PC-9 (cell line): ENCODE measurements at places on chromosomes 4 and X. TPM values are rescaled to one million over a fixed set of nuclear protein-coding genes. Genes with fewer than 3 reads are reported as not detected.

GRCh38 chrX:153668423-153669173 is 5.0 kb downstream of the PNCK start:
- no peak for DNase-seq

- DNase-seq = no peak
These were observed 24.4 kb downstream of the LRRC66 start for GRCh38 chr4:51995647-51996220.

DNA sequence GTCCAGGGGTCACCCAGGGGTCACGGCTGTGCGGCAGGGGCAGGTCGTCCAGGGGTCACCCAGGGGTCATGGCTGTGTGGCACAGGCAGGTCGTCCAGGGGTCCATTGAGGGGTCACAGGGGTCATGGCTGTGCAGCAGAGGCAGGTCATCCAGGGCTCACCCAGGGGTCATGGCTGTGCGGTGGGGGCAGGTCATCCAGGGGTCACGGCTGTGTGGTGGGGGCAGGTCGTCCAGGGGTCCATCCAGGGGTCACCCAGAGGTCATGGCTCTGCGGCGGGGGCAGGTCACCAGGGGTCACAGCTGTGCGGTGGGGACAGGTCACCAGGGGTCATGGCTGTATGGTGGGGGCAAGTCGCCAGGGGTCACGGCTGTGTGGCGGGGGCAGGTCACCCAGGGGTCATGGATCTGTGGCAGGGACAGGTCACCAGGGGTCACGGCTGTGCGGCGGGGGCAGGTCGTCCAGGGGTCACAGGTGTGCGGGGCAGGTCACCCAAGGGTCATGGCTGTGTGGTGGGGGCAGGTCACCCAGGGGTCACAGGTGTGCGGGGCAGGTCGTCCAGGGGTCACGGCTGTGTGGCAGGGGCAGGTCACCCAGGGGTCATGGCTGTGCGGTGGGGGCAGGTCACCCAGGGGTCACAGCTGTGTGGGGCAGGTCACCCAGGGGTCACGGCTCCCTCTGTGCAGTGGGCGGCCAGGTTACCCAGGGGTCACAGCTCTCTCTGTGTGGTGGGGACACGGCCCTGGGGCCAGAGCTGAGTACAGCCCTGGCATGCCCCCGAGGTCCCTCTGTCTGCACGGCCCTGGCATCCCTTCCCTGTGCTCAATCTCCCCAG is 16.0 kb downstream of the ATP5ME start:
- DNase-seq = no peak

The F8 gene
- total RNA-seq = 13.8 and 15.2 TPM in 2 replicates

DNA sequence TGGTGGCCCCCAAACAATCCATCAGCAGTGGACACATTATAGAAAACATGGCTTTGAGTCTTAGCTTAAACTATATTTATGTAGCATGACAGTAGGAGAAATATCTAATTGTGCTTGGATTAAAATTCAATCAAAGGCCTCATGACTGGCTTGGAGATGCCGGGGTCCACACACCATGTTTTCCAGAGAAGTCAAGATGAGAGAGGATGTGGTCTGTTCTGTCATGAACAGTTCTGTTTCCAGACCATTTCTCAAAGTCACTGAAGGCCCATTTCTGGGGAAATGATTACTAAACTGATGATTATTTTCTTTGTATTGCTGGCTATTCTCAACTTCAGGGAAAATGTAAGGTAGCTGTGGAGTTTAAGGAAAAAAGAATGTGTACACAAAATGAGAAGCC is 76.3 kb downstream of the C4orf51 start:
- DNase-seq = no peak

DNA sequence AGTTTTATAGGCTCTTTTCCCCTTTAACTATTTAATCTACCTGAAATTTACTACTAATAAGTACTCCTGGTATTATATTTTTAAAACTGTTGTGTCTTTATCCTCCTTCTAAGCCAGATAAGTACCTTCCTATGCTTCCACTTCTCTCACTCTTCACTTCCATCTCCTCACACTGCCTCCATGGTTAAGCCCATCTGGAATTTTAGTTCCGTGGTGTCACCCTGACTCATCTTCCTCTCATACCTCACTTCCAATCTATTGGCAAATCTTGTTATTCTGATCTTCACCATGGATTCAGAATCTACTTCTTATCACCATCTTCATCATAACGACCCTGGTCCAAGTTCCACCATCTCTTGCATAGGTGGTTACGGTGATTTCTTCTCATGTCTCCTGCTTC is 32.7 kb upstream of the DAPP1 start:
- DNase-seq = no peak

The TMEM271 gene
- not detected in 2 replicates for total RNA-seq

- DNase-seq = no peak
These were observed at the start of gene FGF13 for GRCh38 chrX:138711399-138712347. FGF13 (minus strand) TSS chrX:138711717; CDS start chrX:138711003, 714 bp downstream.

GRCh38 chr4:115374621-115375020 is 261.2 kb upstream of the NDST4 start:
- DNase-seq = no peak

DNA sequence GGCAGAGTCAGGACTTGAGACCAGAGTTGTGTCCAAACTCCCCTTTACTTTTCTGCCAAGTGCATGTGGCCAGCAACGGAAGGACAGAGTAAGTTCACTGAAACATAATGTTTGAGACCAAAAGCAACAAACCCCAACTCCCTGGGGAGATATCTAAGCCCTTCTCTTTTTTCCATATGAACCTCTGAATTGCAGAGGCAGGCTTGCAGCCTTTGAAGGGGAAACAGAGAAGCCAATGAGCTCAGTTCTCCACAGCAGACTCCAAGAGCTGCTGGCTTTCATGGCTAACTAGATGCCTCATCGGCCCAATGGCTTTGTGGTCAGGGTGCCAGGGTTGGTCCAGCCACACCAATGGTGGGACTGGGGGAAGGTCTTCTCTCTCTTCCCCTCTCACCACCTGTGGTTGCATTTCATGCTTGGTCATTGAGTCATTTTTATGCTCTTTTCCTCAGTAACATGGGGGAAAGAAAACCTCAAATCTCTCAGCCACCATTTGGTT is 34.0 kb downstream of the STARD8 start:
- DNase-seq = no peak

DNA sequence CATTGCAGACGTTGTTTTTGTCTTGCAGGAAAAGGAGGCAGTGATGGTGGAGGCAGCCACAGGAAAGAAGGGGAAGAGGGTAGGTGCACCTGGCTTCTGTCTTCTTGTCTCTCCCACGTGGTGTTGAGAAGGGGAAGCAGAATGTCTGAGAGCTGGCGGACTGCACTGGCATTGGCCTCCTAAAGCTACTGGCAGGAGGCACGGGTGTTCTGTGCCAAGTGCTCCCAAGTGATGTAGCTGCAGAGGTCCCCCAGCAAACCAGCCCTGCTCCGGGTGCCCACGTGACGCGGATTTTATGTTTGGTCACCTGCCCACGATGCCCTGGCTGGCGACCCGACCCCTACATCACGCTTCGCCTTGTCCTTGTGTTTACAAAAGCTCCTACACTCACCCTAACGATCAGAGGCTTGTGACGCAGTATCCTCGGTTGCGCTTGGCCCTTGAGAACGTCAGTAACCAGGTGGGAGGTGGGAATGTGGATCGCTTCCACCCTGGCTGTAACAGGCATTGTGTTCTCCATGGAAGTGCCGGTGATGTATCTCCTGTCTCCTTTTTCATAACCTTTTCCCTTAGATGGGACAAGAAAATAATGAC is 28.5 kb upstream of the XG start:
- DNase-seq = no peak

DNA sequence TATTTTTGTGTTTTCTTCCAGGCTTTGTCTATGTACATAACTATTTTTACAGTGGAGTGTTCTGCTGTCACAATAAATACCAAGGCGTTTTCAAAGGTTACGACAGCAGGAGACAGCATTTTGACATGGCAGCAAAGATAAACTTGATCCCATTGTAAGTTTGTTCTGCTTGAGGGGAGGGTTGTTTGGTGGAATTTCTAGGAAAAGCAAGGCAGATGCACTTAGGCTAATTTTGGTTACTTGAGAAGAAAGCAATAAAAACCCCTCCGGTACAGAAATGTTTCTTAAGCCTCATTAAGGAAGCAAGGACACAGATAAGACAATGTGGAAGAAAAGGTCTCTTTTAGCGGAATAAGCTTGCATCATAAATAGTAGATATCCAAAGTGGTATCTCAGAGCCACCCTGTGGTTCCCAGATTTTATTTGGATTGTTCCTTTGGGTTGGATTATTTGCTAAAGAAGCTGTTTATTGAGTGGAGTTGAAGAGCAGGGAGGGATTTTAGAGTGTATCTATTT is 54.3 kb downstream of the CLCN5 start:
- no peak for DNase-seq

DNA sequence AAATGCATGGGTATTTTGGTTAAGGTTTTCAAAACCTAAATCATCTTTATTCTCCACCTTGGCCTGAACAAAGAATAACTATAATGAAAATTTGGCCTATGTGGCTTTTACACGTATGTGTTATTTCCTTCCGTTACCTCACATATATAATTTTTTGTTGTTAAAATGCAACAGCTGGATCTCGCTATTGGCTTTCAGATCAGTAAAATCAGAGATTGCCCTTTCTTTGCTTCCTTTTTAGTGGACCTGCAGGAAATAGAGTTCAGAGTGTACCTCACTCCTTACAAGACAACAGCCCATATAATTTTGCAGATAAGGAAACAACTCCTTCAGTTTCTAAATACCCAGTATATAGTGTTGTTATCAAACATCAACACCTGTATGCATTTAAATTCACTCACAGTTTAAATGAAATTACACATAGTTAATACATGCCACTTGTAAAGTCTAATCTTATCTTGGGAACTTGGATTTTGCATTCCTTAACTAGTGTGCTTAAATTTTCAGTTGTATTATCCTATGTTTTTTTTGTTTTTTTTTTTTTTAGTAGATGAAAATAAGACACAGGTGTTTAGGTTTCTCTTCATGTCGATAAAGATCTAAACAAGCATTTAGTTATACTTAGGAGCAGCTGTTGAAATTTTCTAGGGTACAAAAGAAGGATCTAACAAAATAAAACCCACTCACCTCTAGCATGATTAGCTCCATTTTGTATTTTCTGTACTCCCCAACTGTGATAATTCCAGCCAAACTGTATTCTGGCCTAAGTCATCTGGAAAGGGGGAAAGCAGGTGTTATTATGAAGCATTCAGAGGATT is 96.2 kb upstream of the SPRY1 start:
- no peak for DNase-seq

GRCh38 chrX:12950851-12951594 is 23.9 kb upstream of the TMSB4X start:
- no peak for DNase-seq

The SETD7 gene
- total RNA-seq = 31.7 and 36.5 TPM in 2 replicates

- no peak for DNase-seq
These were observed 211.5 kb upstream of the MID1 start for GRCh38 chrX:10831716-10832502.

GRCh38 chrX:124035657-124036056 is 74.2 kb downstream of the STAG2 start:
- DNase-seq = no peak

- DNase-seq = peak; percentile 38
These were observed at the start of gene SMAD1 for GRCh38 chr4:145481164-145481941. SMAD1 (plus strand) TSS chr4:145481853; CDS start chr4:145514614, 32,761 bp downstream.

DNA sequence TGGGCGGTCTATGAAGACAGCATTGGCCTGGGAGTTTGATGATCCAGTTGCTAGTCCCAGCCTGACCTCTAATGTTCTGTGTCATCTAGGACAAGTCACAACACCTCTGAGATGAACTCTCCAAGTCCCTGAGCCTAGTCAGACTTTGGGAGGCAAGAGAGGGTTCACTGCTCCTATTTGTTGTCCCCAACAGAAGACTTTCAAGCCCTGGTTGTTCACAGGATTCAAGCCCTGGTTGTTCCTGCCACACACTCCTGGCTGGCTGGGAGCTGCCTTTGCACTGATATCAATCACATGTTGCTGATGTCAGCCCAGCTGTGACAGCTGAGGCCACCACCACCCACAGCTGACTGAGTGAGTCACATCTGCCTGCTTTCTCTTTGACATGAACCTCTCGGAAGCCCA is 253.2 kb upstream of the RASGEF1B start:
- no peak for DNase-seq

DNA sequence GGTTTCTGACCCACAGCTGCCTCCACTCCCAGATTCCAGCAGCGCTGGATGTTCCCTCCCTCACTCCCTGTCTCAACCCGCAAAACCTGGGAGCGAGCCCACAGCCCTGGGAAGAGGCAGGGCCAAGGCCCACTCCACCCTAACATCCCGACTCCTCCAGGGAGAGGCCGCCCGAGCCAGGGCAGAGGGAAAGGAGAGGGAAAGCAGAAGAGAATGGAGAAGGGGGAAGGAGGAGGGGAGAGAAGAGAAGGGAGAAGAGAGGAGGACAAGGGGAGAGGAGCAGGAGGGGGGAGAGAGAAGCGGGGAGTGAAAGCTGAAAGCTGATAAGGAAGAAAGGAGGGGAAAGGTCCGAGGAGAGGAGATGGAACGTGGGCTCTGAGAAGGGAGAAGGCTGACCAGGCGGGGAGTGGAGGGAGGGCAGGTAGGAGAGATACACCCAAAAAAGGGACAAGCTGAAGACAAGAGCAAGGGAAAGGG is 120.2 kb upstream of the PJA1 start:
- DNase-seq = no peak

The HERC5 gene
- 3.6 and 4.6 TPM in 2 replicates for total RNA-seq

- no peak for DNase-seq
These were observed 42.0 kb upstream of the PROM1 start for GRCh38 chr4:16125571-16126445.

The AMBN gene
- not detected in 2 replicates for total RNA-seq

DNA sequence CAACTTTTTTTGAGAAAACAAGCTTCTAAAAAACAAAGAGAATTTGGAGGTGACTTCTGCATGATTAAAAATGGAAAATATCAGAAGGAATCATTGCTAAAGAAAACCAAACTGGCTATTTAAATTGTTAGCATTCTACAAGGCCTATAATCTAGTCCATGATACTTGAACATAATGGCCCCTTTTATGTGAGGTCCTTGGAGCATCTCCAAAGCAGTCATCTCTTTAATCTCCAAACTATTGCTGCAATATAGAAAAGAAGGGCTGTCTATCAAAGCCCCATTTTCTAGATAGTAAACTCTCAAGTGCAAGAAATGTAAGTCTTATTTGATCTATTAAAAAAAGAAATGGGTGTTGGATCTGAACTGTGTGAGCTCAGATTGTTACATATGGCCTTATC is 615.1 kb downstream of the CENPC start:
- DNase-seq = no peak

The ERAS gene
- 0.50 TPM in 1 of 2 replicates, not detected in the other for total RNA-seq

GRCh38 chr4:93791570-93792195 is 36.9 kb upstream of the ATOH1 start:
- DNase-seq = peak; percentile 34

The FAM9B gene
- not detected in 2 replicates for total RNA-seq

The FHDC1 gene
- 16.8 and 17.4 TPM in 2 replicates for total RNA-seq

DNA sequence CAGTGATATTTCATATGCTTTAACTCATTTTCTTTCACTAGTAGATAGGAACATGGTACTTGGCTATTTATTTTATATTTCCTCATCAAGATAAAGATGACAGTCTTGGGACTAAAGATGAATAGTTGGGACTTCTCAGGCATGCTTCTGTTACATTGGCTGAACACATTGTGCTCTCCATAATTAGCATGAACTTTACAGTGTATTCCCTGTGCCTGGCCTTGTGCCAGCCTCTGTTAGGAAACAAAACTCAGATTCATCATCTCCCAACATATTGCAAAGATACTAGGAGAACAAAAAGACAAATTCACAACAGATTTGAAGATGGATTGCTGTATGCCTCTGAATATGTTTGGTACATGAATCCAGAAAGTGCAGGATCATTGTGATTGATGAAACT is 26.4 kb downstream of the GRIA2 start:
- no peak for DNase-seq

The PTCHD1 gene
- not detected in 2 replicates for total RNA-seq

The MPC1L gene
- not detected in 2 replicates for total RNA-seq

The GPR119 gene
- not detected in 2 replicates for total RNA-seq
